Fibroblast of skin of right quadriceps (primary cell): ENCODE measurements at places on chromosomes 16 and 17.

DNA sequence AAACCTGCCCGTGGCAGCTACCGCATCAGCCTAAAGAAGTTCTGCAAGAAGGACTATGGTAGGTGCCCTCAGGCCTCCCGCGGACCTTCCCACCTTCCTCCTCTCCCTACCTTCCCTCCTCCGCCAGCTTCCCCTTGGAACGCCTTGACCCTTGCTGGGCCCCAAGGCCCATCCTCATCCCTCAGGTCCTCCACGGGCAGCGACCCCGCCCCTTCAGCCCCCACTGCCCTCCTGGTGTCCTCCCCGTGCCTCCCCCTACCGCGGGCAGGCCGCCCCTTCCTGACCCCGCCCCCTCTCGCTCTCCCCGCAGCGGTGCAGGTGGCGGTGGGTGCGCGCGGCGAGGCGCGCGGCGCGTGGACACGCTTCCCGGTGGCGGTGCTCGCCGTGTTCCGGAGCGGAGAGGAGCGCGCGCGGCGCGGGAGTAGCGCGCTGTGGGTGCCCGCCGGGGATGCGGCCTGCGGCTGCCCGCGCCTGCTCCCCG is 1.4 kb upstream of the TBC1D24 start:
- DNase-seq, result no peak

GRCh38 chr16:51056331-51056730 is 94.7 kb downstream of the SALL1 start:
- DNase-seq, result no peak

- DNase-seq, result no peak
These were observed 237 bp downstream of the C1QL1 start for GRCh38 chr17:44967907-44968224.

- peak; percentile 79 for DNase-seq
These were observed 252.3 kb downstream of the SNX29 start for GRCh38 chr16:12228602-12229499.

- no peak for DNase-seq
These were observed 20.7 kb downstream of the GAA start for GRCh38 chr17:80122026-80122575.

DNA sequence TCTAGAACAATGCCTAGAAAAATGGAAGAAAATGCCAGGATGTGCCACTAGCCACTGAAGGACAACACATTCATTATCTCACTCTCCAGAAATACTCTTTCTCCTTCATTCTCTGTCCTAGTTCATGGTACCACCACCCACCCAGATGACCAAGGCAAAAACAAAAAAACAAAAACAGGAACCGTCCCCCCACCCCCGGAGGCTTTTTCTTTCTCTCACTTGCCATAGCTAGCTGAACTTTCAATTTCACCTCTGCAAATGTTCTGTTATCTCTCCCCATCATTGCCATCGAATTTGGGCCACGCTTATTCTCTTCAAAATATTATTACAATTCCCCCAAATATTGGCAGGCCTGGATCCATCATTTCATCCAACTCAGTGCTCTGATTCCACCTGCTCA is 49.0 kb downstream of the SOX9 start:
- no peak for DNase-seq

DNA sequence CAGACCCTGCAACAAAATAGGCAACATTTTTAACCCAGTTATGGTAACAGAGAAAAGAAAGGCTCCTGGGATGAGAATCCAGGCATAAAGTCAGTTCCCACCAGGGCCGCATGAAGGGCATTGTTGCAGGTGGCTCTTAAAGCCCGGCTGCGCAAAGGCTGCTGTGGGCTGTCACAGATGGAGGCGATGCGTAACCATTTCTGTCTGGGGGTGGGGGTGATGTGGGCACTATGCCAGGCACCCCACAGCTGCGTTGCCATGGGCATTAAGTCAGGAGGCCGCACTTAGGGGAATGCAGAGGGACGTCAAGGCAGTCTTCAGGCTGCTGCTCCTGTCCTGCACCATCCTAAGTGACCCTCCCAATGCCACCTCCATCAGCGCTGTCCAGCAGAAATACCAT is 228.4 kb downstream of the CPPED1 start:
- DNase-seq, result no peak

DNA sequence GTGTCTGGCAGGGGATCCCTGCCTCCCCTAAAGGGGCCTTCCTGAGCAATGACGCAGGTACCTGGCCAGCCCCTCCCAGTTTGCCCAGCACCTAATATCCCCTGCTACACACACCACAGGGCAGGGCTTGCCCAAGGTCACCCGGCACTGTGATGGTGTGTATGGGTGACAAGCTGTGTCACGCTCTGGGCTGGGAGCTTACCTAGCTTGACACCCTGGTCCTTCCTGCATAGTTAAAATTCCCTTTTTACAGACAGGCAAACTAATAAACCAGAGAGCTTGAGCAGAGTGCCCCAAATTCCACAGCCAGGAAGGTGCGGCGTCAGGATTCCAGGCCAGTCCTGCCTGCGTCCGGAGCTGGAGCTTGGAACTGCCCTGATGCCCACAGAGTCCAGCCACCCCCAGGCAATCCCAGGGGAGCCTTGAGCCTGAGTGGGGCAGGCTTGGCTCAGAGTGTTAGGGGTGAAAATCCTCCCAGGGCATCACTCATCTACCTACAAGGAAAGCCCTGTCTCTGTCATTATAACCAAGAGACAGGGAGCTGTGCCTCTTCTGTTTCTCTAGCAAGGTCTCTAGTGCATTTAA is 18.1 kb downstream of the MMP15 start:
- no peak for DNase-seq

GRCh38 chr17:52536489-52536888 is 378.0 kb upstream of the CA10 start:
- DNase-seq, result no peak

GRCh38 chr16:67660564-67661028 is at the start of gene PARD6A:
Gene PARD6A, plus strand, starts transcription at chr16:67660960. Its CDS starts 79 bp downstream, at chr16:67661039.
- peak; percentile 96 for DNase-seq

GRCh38 chr16:22670551-22671041 is 143.4 kb upstream of the HS3ST2 start:
- no peak for DNase-seq

DNA sequence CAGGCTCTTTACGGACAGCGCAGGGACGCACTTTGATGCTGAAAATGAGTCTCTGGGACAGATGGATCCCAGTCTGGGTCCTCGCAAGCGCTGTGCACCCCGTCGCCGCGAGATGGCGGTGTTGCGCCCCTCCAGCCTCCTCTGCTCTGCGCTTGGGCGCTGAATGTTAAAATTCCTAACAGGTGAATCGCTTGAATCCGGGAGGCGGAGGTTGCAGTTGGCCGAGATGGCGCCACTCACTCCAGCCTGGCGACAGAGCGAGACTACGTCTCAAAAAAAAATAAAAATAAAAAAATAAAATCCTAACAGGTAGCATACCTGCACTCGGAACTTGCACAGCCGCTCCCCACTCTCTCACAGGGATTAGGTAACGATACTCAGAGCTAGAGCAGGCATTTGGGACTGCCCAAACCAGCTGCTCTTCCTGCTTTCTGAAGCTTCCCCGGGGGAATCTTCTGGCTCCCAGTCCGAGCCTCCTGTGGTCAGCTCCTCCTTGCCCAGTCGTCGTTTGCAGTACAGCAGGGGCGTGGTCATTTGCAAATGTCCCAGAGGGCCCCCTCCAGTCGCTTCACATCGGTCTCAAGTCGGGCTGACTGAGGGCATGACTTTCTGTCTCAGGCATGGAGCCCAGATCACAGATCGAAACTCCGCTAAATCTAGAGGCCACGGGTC is 26.2 kb upstream of the OSGIN1 start:
- peak; percentile 70 for DNase-seq

DNA sequence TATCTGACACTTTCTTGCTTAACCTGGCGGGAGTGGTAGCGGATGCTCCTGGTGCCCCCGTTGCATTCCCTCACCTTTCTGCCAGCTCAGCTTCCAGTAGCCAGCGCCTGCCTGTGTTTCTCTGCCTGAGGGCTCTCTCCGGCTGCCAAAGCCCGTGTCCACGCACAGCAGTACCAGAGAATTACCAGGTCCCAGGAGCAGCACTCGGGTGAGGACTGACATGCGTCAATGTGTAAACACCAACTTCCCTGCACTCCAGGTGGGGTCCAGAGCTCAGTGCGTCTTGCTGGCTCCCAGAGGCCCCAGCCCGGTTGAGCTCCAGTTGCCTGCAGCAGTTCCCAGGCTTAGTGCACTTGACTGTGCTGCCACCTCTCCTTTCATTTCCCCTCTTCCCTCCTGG is 54.8 kb downstream of the CDH13 start:
- no peak for DNase-seq

- no peak for DNase-seq
These were observed 56.1 kb downstream of the PCTP start for GRCh38 chr17:55806745-55807495.

- DNase-seq, result peak; percentile 26
These were observed 14.7 kb downstream of the BEAN1 start for GRCh38 chr16:66441586-66442375.
